Kidney tubule cell (primary cell): ENCODE measurements at places on chromosomes 11 and 22.
A peak's percentile ranks its signal among the peaks of the same experiment; 100 is the strongest.

GRCh38 chr11:60164550-60165075 is 18.3 kb downstream of the MS4A6A start:
- DNase-seq, result no peak

- DNase-seq, result no peak
Observed at GRCh38 chr11:110126936-110127335, 33.7 kb downstream of the ZC3H12C start.

DNA sequence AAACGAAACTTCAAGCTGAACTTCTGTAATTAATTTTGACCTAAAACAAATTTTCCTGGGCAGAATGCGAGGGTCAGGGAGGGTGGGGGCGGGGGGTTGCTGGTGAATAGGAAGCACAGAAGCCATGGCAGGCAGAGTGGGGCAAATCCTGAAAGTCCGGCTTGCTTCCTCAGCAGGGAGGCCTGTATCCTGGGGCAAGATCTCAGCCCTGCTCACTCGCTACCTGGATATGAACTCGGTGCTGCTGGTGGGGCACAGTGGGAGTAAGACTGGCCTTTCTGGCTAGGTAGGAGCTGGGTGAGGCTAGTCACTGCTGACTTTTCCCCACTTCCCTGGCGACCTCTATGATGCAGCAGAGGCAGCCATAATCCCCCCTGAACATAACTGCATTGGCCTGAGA is 168.9 kb upstream of the CHORDC1 start:
- DNase-seq, result no peak

DNA sequence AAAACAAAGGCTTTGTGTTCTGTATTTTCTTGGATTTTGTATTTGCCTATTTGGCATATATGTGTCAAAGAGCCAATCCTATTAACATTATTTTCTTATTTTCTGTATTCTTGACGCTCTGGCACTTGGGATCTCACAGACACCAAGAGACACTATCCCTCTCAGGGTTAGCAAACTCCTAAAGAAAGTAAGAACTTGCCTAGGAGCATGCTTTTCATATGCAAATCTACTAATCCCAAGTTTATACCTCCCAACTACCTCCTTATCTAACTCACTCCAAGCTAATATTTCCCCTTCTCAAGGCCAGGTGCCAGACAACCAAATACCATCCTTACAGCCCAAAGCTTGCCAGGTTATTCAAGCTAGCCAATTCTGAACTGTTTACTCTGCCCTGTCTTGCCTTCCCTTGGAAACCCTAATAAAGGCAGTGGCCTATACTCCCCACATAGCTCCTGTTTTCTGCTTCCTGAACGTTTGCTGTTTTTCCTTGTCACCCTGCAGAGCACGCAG is 455.4 kb upstream of the ANO3 start:
- DNase-seq, result no peak

DNA sequence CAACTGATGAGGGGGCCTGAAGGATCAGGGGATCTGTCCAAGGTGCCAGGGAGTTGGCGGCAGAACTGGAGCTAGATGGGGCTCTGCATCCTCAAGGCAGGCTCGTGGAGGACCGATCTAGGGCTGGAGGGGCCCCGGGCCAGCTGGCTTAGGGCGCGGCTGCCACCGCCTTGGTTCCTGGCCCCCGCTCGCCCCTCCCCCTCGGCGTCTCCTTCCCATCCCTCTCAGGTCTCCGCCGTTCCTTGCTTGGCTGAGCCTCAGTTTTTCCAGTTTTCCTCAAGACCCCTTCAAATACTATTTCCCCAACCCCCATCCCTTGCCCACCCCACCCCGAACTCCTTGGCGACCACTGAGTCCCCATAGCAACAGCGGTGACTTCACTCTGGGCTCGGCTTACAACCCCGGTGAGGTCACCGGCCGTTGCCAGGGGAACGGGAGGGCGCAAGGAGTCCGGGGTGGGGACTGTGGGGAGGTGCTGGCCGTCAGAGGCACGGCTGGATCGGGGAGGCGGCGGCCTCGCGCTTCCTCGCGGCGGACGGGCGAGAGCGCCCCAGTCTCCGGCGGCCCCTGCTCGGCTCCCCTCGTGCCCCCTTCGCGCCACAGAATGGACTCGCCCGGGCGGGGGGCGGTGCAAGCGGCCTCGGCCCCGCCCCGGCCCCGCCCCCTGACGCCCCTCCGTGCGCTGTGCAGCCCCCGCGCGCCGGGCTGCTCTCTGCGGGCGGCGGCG is 7.5 kb downstream of the FREY1 start:
- peak; percentile 89 for DNase-seq

- DNase-seq, result peak; percentile 52
Observed at GRCh38 chr11:119339589-119340334, 921 bp downstream of the C1QTNF5 start.

DNA sequence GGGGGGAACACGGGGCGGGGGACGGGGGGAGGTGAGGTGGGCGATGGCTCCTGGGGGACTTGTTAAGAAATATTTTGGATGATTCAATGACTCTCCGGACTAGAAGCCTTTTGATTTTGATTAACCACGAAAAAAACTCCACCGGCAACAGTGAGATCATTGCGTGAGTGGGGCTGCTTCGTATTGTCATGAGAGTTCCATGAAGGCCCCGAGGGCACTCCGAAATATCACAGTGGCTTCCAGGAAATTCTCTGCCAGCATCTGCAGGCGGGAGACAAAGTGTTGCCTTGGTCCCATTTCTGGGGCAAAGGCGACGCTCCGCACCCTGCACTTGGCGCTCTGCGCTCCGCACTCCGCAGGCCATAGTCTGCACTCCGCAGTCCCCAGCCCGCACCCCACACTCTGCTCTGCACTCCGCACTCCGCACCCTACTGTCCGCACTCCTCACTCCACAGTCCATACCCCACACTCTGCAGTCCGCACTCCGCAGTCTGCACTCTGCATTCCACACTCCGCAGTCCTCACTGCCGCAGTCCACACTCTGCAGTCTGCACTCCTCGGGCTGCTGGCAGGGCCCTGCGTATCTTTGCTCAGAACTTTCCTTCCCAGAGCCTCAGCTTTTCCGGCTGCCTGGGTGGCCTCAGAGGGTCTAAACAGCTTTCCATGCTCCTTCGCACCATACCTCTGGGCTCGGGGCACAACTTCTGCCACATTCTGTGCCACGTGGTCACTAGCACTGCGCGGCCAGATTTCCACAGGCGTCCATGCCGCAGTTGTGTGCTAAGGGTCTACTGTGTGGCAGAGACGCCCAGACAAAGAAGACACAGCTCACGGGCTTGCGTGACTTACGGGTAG is 61.1 kb downstream of the LINC01488 start:
- DNase-seq, result no peak

GRCh38 chr11:12245549-12246016 is 131.8 kb upstream of the PARVA start:
- no peak for DNase-seq

GRCh38 chr11:78227921-78228320 is 39.2 kb downstream of the USP35 start:
- no peak for DNase-seq

GRCh38 chr11:130068986-130069658 is 572 bp upstream of the APLP2 start:
- peak; percentile 86 for DNase-seq

GRCh38 chr11:29538339-29539036 is 478.3 kb downstream of the KCNA4 start:
- DNase-seq, result no peak

DNA sequence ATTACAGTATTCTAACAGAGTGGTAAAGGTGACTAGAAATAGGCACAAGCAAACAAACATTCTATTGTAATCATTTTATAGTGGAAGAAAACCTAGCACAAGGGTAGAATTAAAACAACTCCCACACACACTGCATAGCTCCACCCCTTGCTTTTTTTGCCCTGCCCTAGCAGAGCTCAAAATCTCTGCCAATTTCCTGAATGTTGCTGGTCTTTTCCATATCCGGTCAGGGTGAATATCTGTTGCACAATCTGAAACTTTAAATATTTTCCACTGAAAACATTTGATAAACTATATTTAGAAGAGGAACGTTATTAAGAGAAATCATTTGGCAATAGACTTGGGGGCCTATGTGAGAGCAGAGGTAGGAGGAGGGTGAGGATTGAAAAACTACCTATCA is 2.7 kb downstream of the SPA17 start:
- DNase-seq, result no peak

- peak; percentile 52 for DNase-seq
Observed at GRCh38 chr11:90803366-90803765, 580.5 kb upstream of the CHORDC1 start.

GRCh38 chr11:69921128-69922014 is 102.2 kb upstream of the FGF3 start:
- DNase-seq, result no peak

DNA sequence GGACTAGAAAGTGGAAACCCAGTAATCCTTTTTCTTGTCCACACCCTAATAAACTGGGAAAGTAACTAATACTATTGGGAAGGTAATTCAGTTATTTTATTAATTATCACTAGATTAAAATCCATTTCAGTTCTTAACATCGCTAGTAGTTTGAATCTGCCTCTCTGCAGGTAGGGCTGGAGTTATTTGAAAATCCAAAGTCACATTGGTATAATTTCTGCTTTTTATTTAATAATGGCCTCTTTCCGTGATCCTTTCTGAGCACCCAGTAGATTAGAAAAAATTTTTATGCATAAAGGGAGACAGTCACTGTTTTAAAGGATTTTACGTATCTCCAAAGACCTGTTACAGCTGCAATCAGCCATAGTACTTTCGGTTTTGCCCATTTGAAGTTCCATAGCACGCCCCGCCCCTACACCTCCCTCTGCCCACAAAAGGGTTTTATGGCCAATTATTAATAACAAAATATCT is 605 bp upstream of the COPB1 start:
- peak; percentile 65 for DNase-seq

GRCh38 chr22:27179161-27179560 is 521.8 kb downstream of the MIAT start:
- no peak for DNase-seq

- no peak for DNase-seq
Observed at GRCh38 chr11:125688066-125688465, 7.4 kb upstream of the ACRV1 start.

- peak; percentile 26 for DNase-seq
Observed at GRCh38 chr11:606245-606644, 9.5 kb downstream of the IRF7 start.

DNA sequence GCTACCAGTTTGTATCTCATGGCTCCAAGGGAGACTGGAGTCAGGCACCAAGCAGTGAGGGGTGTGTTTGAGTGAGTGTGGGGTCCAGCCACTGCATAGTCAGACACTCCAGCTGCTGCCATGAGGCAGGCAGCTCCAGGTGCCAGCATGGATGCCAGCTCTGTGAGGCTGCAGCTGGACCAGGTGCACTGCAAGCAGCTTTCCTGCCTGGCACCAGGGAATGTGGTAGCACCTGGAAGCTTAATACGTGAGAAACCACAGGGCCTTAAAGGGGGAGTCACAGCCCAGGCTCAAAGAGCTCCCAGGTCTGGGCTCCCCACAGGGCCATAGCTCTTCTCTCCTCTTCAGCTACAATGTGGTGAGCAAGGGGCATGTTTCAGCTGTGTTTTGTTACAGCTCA is 817.8 kb upstream of the LUZP2 start:
- DNase-seq, result no peak

- peak; percentile 55 for DNase-seq
Observed at GRCh38 chr11:57399221-57399620, 8.8 kb upstream of the PRG2 start.

- DNase-seq, result no peak
Observed at GRCh38 chr11:45025716-45026492, 75.2 kb upstream of the TP53I11 start.

DNA sequence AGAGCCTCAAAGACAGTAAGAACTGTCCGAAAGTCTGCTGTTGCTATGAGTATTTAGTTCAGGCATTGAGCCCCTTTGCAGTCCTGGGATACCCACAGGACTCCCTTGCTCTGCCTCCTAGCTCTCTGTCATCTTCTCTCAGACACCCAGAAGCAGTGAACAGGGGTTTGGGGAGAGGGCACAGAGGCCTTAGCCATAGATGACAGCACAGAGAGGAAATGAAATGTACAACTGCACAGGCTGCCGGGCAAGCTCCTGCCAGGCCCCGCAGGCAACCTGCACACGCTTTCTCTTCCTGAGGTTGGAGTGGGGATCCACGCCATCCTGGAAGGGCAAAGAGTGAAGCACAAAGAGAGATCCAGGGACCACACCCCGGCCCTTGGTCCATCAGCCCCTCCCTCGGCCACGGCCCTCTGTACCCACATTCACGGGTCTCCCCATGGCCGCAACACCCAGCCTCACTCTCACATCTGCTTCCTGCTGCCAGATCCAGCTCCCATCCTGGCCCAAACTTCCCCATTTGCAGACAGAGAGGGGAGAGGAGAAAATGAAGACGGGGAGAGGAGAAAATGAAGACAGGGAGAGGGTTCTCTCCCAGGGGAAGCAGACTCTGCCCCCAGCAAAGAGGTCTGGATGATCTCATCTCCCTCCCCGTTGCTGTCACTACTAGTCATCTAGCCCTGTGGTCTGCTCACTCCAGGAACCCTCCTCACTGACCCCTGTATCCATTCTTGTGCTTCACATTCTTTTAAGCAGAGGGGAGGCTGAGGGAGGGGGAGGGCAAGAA is 40.7 kb downstream of the CD6 start:
- peak; percentile 60 for DNase-seq

GRCh38 chr22:29306175-29306834 is at the start of gene GAS2L1:
Gene GAS2L1, plus strand, starts transcription at chr22:29306650. Its CDS starts 1,456 bp downstream, at chr22:29308106.
- peak; percentile 82 for DNase-seq

GRCh38 chr11:107849790-107850189 is 8.8 kb downstream of the SLC35F2 start:
- peak; percentile 31 for DNase-seq

DNA sequence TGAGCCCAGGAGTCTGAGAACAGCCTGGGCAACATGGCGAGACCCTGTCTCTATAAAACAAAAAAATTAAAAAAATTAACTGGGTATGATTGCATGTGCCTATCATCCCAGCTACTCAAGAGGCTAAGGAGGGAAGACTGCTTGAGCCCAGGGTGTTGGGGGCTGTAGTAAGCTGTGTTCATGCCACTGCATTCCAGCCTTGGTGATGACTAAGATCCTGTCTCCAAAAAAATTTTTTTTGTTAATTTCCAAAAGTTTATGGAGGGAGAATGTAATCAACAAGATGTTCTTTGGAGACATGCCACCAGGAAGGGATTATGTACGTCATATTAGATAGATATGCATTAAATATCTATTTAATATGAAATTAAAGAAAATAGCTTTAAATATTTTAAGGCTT is 267.5 kb downstream of the SBF2 start:
- no peak for DNase-seq

- peak; percentile 57 for DNase-seq
Observed at GRCh38 chr22:30605449-30606110, 1.4 kb upstream of the TCN2 start.

DNA sequence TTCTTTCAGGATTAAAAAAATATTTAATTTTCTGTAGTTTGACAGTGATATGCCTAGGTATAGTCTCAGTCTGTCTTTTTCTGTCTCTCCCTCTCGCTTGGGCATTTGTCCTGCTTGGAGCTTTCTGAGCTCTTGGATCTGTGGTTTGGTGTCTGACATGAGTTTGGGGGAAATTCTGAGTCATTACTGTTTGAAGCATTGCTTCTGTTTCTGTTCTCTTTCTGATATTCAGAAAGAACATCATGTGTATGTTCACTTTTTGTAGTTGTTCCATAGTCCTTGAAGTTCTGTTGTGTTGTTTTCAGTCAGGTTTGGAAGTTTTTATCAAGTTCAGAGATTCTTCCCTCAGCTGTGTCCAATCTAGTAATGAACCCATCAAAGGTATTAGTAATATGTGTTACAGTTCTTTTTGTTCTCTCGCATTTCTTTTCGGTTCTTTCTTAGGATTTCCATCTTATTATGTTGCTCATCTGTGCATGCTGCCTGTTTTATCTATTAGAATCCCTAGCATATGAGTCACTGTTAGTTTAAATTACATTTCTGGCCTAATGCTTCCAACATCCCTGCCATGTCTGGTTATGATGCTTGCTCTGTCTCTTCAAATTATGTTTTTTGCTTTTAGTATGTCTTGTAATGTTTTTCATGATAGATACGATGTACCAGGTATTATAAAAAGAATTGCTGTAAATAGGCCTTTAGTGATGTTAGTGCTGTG is 48.4 kb downstream of the DDX10 start:
- DNase-seq, result no peak
